Activated naive CD4-positive, alpha-beta T cell treated with Interleukin-2 at 50 U/mL for 16 hours (primary cell): ENCODE measurements at places on chromosomes 6 and 20.

- DNase-seq, result no peak
Observed at GRCh38 chr20:46267108-46268105, 40.9 kb downstream of the CDH22 start.

DNA sequence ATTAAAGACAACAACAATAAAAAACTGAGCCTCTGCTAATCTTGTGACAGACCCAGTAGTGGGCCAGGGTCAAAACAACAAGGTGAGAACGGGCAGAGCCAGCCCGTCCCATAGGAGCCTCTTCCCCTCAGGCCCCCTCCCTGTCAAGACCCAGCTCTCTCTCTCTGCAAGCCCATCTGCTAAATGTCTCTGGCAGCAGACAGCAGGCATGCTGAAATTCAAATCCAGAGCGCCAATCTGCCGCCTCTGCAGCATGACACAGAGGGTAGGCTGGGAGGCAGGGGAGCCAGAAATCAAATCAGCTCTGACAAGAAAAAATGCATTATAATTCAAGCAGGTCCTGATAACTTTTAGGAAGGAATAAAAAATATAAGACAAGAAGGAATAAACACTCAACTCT is 26.3 kb downstream of the METTL24 start:
- DNase-seq, result no peak

DNA sequence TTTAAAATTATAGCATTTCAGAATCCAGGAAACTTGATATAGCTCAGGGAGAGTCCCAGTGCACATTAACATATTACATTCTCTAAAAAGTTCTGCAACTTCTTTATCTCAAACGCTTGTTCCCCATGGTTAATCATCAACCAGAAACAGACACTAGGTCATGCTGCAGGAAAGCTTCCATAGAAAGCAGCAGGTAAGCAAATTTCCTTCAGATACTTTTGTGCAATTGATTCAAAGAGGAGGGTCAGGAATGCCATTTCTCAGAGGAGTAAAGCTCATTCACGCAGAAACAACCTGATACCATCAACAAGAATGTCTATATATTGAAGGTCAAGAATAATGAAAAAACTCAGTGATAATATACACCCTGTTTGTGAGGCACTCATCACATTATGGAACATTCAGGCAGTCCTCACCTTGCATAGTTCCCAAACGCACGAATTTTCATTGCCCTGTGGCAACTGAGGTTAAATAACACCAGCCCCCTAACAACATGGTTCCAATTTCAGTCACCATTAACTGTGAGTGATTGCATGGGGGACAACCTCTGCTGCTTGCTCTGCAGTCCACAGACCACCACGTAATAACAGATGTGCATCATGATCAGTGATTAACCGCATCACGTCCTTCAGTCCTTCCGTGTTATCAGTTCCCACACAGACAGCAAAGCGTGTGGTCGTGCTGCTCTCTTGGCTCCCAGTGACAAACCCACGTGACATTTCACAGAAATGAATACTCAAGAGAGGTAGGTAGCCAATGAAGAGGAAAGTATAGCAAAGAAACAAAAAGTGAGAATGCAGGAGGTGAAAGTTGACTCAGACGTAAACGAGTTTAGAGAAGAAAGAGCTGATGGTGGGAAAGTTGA is 95.7 kb downstream of the LY86 start:
- DNase-seq, result peak; percentile 37

GRCh38 chr20:1800777-1801176 is 94.4 kb upstream of the SIRPA start:
- DNase-seq, result no peak

DNA sequence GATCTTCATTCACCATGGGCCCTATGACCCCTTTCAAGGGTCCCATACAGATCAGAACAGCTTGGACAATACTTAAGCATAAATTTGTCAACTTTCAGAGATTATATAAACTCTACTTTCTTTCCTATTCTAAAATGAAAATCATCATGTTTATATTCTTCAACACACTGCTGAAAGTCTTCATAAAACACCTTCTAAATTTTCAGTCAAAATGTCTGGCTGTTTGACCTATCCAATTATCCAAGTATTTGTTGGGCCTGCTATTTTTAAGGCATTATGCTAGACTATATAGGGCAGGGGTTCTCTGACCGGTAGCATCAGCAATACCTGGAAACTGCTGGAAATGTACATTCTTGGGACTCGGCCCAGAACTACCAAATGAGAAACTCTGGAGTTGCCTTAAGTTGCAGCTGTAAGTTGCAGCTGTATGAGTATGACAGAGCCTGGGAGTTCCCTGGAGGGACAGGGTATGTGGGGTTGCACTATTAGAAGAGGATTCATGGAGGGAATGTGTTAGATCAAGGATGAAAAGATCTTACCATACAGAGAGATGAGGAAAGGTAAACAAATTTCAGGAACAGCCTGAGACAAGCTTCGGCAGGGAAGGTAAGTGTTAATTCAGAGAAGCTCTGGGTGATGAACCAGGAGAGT is 293.0 kb downstream of the ADGB start:
- DNase-seq, result no peak

GRCh38 chr20:34420146-34420545 is 57.1 kb downstream of the ITCH start:
- DNase-seq, result no peak

DNA sequence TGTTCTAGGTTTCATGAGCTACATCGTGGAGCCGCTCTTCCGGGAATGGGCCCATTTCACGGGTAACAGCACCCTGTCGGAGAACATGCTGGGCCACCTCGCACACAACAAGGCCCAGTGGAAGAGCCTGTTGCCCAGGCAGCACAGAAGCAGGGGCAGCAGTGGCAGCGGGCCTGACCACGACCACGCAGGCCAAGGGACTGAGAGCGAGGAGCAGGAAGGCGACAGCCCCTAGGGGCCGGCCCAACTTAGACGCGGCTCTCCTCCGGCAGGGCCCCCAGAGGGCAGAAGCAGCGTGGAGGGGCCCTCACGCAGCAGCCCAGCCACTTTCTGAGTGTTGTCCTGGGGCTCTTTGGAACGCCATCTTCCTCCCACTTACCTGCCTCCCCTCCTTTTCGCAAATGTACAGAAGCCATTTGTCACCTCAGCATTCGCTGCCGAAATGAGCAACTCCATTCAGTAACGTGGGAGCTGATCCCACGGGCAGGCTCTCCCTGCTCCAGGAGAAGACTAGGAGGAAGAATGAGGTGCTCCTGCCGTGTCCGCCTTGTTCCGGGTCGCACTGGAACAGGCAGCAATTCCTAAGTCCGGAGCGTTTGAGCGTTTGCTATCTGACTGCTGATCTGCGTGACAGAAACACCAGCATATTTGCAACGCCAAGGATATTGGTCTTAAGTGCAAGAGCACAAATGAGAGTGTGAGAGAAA is 58.4 kb downstream of the MTFR2 start:
- no peak for DNase-seq

DNA sequence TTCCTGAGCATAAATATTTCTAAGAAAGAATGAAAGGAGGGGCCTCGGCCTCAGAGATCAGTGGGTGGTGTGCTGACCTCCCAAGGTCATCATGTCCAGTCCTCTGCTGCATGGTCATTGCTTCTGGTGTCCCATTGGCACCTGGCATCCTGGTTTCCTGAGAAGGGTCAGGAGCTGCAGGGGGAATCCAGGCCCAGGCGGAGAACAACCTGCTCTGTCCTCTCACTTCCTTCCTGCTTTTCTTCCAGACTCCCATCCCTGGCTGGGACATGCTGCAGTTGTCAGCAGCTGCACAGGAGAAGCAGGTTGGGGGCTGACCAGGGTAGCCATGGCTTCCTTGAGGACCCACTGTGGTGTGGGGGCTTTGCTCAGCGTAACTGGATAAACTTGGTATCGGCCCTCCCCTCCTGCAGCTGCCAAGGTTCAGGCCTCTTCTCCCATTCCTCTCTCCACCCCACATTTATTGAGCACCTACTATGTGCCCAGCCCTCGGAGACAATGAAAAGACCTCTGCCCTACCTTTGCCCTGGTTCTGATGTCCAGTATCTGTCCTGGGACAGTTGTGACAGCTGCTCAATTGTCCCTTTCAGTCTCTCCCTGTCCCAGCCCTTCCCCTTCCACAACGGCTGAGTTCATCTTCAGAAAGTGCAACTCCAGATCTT is 155.2 kb downstream of the CEBPB start:
- no peak for DNase-seq
